ENCODE measurements at places on chromosomes 2 and 18. TPM values are rescaled to one million over a fixed set of nuclear protein-coding genes. Genes with fewer than 3 reads are reported as not detected.

DNA sequence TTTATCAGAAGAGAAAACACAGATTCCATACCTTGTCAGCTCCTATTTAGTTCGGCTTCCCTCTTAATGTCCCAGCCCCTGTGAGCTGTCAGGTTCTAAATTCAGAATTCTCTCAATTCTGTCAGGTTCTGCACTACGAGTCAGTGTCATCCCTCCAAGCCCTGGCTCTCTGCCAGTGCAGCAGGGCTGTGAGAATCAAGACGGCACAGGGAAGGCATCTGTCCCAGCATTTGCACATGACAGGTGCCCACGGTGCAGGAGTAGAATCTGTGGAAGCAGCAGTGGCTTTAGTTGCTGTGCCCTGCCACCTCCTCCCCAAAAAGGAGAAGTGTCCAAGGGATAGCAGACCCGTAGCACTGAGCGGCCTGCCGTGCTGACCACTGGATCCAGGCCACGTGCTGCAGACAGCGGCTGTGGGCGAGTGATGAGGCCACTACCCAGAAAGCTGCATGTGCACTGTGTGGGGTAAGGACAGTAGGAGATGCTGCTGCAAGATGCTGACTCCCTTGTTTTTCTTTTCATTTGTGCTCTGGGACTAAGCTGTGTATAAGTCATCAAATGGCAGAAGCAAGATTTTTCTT, 12.8 kb downstream of the RBFA start:
- no peak for DNase-seq

DNA sequence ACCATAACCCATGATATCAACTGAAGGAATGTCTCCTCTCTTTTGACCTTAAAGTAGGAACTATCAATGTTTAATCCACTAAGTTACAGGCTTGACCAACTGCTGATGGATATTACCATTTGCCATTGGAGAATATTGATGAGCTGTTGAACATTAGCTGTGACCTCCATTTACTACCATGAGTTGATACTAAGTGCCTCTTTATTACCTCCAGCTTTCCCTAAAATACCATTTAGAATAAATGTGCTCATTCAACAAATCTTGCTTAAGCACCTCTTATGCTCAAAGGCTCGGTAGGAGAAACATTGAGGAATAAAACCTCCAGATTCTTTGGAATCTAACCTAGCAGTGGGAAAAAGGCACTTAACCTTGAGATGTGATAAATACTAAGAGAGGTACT, 81.2 kb downstream of the FAM124B start:
- no peak for DNase-seq

- peak; percentile 79 for DNase-seq
Observed at GRCh38 chr2:101823347-101823791, 125.9 kb downstream of the MAP4K4 start.

DNA sequence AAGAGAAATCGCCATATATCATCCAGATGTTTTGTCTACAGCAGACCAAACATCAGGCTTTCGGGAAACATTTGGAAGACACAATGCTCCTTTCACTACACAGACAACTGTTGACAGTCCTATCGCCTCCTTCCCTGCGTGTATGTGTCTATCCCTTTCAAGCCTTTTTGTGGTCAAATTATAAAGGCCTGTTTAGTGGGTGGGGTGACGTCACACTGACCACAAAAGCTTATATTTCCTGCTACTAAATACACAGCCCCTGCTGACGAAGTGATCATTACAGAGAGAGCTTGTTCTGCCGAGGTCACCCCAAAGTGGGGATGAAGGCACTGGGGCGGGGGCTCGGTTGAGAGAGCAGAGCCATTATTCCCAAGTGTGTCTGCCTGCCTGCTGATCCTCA, 302.7 kb upstream of the TNP1 start:
- DNase-seq = peak; percentile 80

DNA sequence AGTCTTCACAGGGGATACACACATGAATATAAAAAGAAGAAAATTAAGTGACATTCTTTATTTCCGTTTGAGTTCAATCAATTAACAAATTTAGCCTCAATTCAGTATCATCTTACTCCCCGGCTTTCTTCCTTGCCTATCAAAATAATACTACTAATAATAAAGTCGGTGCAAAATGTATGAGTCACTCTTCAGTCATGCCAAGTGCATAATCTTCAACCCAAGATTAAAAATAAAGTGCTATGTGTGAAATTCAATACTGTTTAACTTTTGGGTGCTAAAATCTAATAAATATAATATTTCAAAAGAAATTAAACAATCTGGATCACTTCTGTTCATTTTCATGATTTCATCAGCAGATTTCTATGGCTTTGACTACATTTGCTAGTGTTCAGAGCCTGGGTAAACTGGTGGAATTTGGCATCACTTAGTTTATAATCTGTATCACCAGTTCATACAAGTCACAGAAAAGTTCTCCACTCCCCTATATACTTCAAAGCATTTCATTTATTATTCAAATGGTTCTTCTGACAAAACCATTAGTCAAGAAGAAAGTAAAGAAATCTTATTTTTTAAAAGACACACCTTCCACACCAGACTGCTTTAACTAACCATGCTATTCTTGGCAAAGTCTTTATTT, 183.6 kb downstream of the THADA start:
- no peak for DNase-seq

- DNase-seq = no peak
Observed at GRCh38 chr18:8627540-8627939, 18.3 kb downstream of the RAB12 start.

PCARE gene
- total RNA-seq = not detected

- no peak for DNase-seq
Observed at GRCh38 chr18:76437011-76437410, 58.0 kb downstream of the ZNF516 start.

AKAIN1 gene
- not detected for total RNA-seq

CYP20A1 gene
- 5.8 TPM for total RNA-seq

- DNase-seq = no peak
Observed at GRCh38 chr2:144003460-144004075, 516.4 kb downstream of the ZEB2 start.

Data from HT-29 (cell line).